Lung (tissue), 17 donors: ENCODE measurements at places on chromosomes 7 and 10. TPM values are rescaled to one million over a fixed set of nuclear protein-coding genes. Genes with fewer than 3 reads are reported as not detected.
A peak's percentile ranks its signal among the peaks of the same experiment; 100 is the strongest.

CDH23 gene
- polyA plus RNA-seq: 4.5 TPM

SPDYE5 gene
- not detected for polyA plus RNA-seq

HOXA3 gene
- polyA plus RNA-seq: 2.3 TPM

MLXIPL gene
- polyA plus RNA-seq: 10.0 TPM

NPSR1 gene
- polyA plus RNA-seq: not detected

ARHGEF35 gene
- 8.4 TPM for polyA plus RNA-seq

NAMPT gene
- 73.3 TPM for polyA plus RNA-seq

ANK3 gene
- 11.7 TPM for polyA plus RNA-seq

- no peak overlapping the region for H3K27ac ChIP-seq
- DNase-seq: no peak
- H3K4me3 ChIP-seq: no peak overlapping the region
- H3K36me3 ChIP-seq: no peaks in the 10 kb centered on the region
Measured at GRCh38 chr10:66917104-66917503, 8.7 kb upstream of the LRRTM3 start.

- H3K36me3 ChIP-seq: no peaks in the 10 kb centered on the region
- H3K27ac ChIP-seq: no peak overlapping the region
- no peak for DNase-seq
- H3K4me1 ChIP-seq: peaks cover 17% of the 10 kb centered on the region
Measured at GRCh38 chr7:151757274-151757673, 119.6 kb downstream of the PRKAG2 start.

DNA sequence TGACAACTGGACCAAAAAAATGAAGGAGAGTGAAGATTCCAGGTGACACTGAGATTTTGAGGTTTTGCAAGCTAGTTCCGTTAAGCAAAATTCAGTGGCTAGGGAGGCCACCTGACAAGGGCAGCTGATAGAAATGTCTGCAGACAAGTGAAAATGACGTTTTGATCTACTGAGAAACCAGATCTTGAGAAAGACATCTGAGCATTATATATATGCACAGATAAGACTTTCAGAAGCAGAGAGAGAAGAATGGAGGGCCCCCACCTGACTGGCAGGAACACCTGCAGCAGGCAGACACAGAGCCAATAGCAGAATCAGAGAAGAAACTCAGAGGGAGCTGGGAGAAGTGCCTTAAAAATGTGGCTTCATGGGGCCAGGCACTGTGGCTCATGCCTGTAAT is 76.1 kb upstream of the LRGUK start:
- H3K4me3 ChIP-seq: no peak overlapping the region
- DNase-seq: no peak
- H3K4me1 ChIP-seq: no peaks in the 10 kb centered on the region
- no peak overlapping the region for H3K27ac ChIP-seq
- H3K27me3 ChIP-seq: no peaks in the 10 kb centered on the region
- H3K36me3 ChIP-seq: no peaks in the 10 kb centered on the region

DNA sequence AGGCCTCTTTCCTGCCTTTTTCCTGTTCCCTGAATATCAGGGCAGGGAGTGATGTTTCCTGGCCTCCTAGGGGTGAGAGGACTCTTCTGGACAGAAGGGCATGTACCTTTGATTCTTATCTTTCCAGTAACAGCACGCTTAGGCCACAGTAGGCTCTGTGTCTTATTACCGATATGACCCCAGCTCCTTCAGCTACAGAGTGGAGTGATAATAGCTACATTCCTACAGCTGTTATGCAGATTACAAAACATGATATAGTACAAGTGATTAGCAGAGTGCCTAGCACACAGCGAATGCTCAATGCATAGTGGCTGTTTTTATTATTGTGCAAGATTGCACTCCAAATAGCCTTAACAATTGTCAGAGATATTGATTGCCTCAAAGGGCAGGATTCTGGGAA is 574.2 kb downstream of the CCSER2 start:
- no peak overlapping the region for H3K4me3 ChIP-seq
- H3K4me1 ChIP-seq: no peaks in the 10 kb centered on the region
- H3K36me3 ChIP-seq: no peaks in the 10 kb centered on the region
- no peak overlapping the region for H3K27ac ChIP-seq
- no peak for DNase-seq
- H3K27me3 ChIP-seq: no peaks in the 10 kb centered on the region

GRCh38 chr10:110566472-110567200 is 859 bp upstream of the SMC3 start:
- H3K36me3 ChIP-seq: peaks cover 14% of the 10 kb centered on the region
- no peaks in the 10 kb centered on the region for H3K4me1 ChIP-seq
- H3K27ac ChIP-seq: peak overlapping the region; percentile 76
- DNase-seq: peak; percentile 22
- peaks cover 6% of the 10 kb centered on the region for H3K27me3 ChIP-seq

GRCh38 chr7:86094166-86094669 is 549.5 kb upstream of the GRM3 start:
- H3K4me3 ChIP-seq: no peak overlapping the region
- no peaks in the 10 kb centered on the region for H3K36me3 ChIP-seq
- H3K4me1 ChIP-seq: no peaks in the 10 kb centered on the region
- DNase-seq: no peak
- H3K27me3 ChIP-seq: no peaks in the 10 kb centered on the region

- no peaks in the 10 kb centered on the region for H3K4me1 ChIP-seq
- H3K27ac ChIP-seq: no peak overlapping the region
- H3K27me3 ChIP-seq: no peaks in the 10 kb centered on the region
Measured at GRCh38 chr7:142104550-142105527, 6.7 kb upstream of the MGAM2 start.

GRCh38 chr7:30083334-30083733 is 51.5 kb upstream of the MTURN start:
- no peaks in the 10 kb centered on the region for H3K4me1 ChIP-seq
- H3K27me3 ChIP-seq: no peaks in the 10 kb centered on the region
- H3K4me3 ChIP-seq: no peak overlapping the region
- no peak overlapping the region for H3K27ac ChIP-seq

- no peak overlapping the region for H3K4me3 ChIP-seq
- H3K4me1 ChIP-seq: peaks cover 4% of the 10 kb centered on the region
- DNase-seq: no peak
- H3K27ac ChIP-seq: no peak overlapping the region
Measured at GRCh38 chr10:34530778-34531177, 284.3 kb downstream of the PARD3 start.

DNA sequence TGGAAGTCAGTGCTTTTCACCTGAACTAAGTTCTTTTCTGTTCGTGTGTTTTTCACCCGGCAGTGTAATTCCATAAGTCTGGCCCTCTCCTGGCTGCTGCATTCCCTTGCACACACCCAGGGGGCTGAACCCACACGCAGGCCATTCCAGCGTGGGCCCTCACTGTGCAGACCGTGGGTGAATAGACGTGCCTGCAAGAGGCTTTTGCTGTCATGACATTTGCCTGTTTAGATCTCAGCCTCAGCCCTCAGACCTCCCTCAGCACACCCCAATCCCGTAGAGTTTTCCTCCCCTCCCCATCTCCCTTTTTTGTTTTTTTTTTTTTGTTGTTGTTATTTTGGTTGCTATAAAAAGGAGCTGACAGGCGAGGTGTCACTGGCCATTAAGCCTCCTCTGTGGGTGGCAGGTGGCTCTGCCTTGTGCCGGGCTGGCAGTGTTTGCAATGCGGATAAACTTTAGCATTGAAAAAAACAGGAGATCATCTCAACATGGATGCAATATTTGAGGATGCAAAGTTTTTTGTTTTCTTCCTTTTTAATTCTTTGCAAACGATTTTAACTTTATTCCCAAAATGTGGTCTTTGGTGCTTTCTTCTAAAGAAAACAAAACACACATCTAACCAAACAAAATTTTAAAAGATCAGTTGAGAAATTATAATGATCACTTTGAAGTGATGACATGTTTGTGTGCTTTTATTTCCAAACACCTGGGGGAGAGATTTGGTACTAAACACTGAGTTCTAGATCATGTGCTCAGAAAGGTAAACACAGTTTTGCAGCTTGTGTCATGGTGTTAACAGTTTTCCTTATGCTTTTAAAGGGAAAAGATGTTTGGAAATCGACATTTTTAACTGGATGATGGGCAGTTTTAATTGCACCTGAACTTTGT is 58.8 kb downstream of the WDR37 start:
- H3K27ac ChIP-seq: no peak overlapping the region
- H3K4me1 ChIP-seq: no peaks in the 10 kb centered on the region
- no peak overlapping the region for H3K4me3 ChIP-seq
- no peaks in the 10 kb centered on the region for H3K27me3 ChIP-seq
- no peak for DNase-seq

GRCh38 chr7:158911734-158912133 is 55.4 kb downstream of the DYNC2I1 start:
- H3K4me1 ChIP-seq: no peaks in the 10 kb centered on the region
- no peak overlapping the region for H3K4me3 ChIP-seq
- H3K36me3 ChIP-seq: peaks cover 16% of the 10 kb centered on the region
- no peak overlapping the region for H3K27ac ChIP-seq

- peak overlapping the region; percentile 78 for H3K27ac ChIP-seq
- H3K27me3 ChIP-seq: no peaks in the 10 kb centered on the region
- peaks cover 5% of the 10 kb centered on the region for H3K36me3 ChIP-seq
- peaks cover 8% of the 10 kb centered on the region for H3K4me1 ChIP-seq
Measured at GRCh38 chr7:150567871-150568301, 696 bp downstream of the GIMAP4 start.

DNA sequence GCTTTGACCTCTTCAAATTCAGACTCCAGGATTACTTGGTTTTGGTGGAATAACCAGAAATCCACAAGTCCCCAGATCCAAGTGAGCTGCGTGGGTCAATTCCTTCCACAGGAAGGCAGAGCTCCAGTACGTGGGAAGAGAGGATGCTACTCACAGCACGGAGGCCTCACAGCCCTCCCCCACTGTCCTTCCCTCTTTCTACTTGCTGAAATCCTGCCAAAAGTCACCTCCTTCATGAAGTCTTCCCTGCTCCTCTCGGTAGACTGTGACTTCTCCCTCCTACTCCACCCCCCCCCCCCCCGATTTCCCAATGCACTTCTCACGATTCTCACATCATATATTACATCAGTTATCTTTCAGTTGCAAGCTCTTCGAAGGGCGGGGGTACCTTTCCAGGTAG is 12.3 kb downstream of the CAMK2G start:
- no peak overlapping the region for H3K4me3 ChIP-seq
- DNase-seq: no peak
- peaks cover 3% of the 10 kb centered on the region for H3K36me3 ChIP-seq
- H3K27ac ChIP-seq: no peak overlapping the region
- no peaks in the 10 kb centered on the region for H3K27me3 ChIP-seq
- H3K4me1 ChIP-seq: peaks cover 26% of the 10 kb centered on the region

DNA sequence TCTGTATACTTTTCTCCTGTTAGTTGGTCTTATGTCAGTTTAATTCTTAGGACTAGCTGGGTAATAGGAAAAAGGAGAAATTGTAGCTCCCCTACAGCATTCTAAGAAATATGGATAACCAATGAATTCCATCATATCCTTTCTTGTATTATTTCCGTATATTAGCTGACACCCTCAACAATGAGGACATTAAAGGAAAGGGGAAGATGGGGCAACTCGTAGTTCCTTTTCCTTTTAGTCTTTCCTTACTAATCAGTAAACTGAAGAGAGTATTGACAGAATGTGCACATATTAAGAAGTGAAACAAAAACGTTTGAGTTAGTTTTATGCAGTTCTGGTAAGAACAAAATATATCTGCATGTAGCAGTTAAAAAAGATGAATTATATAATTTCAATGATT is 35.1 kb upstream of the C10orf67 start:
- H3K36me3 ChIP-seq: no peaks in the 10 kb centered on the region
- DNase-seq: no peak
- no peaks in the 10 kb centered on the region for H3K4me1 ChIP-seq
- no peak overlapping the region for H3K4me3 ChIP-seq

DNA sequence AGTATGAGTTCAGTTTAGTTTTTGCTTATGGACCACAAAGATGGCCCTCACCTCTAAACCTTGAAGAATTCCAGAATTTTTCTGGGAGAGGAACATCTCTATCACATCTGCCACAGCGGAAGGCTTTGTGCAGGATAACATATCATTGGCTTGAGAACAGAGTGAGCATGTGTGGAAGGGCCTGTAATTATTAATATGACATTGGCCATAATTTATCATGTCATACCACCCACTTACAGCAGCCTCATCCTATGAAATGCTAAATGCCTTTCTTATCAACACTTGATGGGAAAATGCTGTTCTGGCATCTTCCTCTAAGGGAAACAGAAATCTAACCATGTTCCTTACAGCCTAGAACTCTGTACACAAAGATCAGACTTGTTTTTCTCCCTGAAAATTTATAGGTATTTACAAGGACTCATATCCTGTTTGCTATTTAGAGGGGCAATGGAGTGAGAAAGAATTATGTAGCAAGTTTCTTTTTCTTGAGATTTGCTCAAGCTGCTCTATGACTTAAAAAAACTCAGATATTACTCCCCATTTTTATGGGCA is 817.3 kb downstream of the LRMDA start:
- H3K4me3 ChIP-seq: no peak overlapping the region
- no peak overlapping the region for H3K27ac ChIP-seq
- DNase-seq: peak; percentile 86
- no peaks in the 10 kb centered on the region for H3K36me3 ChIP-seq
- H3K27me3 ChIP-seq: no peaks in the 10 kb centered on the region

GRCh38 chr10:35896001-35896400 is 253.9 kb upstream of the FZD8 start:
- no peaks in the 10 kb centered on the region for H3K36me3 ChIP-seq
- no peak for DNase-seq
- no peaks in the 10 kb centered on the region for H3K27me3 ChIP-seq
- no peak overlapping the region for H3K27ac ChIP-seq

DNA sequence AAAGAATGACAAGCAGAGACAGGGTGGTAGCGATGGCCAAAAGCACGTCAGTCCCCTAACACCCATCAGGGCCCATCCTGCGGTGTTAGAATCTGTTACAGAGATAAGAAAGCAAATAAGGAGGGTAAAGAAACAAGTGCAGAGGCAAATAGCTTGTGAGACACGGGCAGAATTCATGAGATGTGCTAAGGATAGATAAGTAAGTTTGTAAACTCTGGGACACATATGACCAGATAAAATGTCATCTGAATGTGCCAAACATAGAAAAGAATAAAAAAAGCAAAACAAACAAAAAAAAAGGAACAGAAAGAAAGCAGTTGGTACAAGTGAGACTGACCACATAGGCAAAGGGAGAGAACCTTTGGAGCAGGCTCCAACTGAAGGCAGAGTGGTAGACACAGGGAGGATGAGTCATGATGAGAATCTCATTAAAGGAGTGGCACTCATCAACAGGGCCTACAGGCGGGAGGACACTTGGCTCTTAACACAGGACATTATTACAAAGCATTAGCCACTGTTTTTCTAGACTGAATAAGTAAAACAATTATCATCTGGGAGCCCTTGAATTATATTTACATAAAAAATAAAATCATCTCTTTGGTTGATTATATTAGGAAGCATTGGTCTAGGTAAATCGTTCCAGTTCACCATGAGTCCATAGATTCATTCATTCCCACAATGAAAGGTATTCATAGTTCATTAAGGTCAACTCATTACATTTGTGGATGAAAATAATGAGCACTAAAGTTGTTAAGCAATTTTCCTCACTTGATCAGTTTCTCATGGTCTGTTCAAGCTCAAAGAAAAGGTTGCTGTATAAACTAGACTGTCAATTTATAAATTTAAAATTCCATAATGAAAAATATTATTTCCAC is 21.5 kb upstream of the EPHB6 start:
- H3K4me1 ChIP-seq: no peaks in the 10 kb centered on the region
- no peak for DNase-seq
- no peaks in the 10 kb centered on the region for H3K36me3 ChIP-seq
- H3K27me3 ChIP-seq: no peaks in the 10 kb centered on the region
- H3K4me3 ChIP-seq: no peak overlapping the region
- H3K27ac ChIP-seq: no peak overlapping the region

GRCh38 chr10:31123946-31124345 is 92.3 kb upstream of the ZNF438 start:
- no peak overlapping the region for H3K4me3 ChIP-seq
- no peaks in the 10 kb centered on the region for H3K4me1 ChIP-seq
- H3K36me3 ChIP-seq: no peaks in the 10 kb centered on the region
- H3K27me3 ChIP-seq: no peaks in the 10 kb centered on the region
